ENCODE measurements at places on chromosomes 6 and 20.

DNA sequence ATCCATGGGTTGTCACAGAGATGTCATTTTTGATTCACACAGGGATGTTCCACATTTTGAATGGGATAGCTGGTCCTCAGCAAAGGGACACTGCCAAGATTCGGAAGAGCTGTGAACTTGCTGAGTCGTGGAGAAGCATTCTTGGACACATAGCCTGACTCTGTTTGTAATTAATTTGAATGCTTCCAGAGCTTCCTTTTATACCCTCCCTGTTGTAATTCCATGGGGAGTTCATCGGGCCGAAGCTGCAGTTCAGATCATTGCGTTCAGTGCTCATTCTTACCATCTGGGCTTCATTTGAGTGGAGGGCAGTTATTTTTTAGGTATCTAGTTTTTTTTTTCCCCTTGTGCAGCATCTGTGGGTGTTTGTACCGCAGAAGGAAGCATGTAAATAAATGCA, 126.5 kb downstream of the SLC24A3 start:
- no peak for DNase-seq

- DNase-seq: no peak
Measured at GRCh38 chr20:36303020-36303595, 3.0 kb upstream of the DLGAP4 start.

DNA sequence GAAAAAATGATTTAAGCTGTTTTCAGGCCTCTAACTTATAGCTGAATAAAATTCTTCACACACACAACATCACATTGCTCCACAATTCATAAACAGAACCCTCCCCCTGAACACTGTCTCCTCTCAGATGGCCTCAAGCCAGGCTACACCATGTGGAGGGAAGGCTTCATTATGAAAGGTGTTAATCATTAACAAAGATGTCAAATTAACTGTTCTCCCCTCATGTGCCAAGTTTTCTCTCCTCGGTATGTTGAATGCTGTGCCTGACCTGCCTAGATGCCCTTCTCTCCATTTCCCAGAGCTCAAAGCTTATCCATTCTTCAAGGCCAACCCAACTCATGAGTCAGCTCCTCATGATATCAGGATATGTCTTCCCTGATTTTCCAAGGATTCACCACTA, 210.4 kb downstream of the GMDS start:
- DNase-seq: no peak

DNA sequence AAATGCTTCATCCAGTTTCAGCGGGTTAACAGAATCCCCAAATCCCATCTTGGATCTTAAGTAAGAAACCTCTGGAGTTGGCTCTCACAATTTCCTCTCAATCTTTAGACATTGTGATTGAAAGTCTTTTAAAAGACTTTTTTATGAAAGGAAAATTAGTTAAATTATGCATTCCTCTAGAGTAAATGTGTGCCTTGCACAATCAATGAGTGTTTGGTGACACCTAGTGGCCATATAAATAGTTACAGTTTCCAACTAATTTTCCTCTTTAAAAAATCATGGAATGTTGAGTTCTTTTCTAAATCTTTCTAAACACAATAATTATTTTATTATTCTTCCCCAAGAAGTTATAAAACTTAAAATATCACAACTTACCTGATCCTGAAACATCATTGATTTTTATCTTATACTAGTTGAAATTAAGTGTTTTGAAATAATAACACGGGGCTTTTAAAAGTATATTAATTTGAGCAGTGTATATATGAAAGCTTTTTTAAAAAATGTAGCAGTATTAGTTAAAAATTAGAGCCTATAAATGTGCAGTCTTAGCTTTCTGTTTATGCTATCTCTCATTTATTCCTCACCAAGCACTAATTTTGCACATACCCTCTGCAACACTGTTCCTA, 66.4 kb downstream of the PKHD1 start:
- no peak for DNase-seq

- no peak for DNase-seq
Measured at GRCh38 chr6:158758451-158758860, 60.7 kb downstream of the EZR start.

GRCh38 chr6:151209071-151209831, 30.5 kb upstream of the AKAP12 start:
- no peak for DNase-seq

GRCh38 chr20:59144179-59144830, 19.3 kb upstream of the ZNF831 start:
- DNase-seq: no peak

DNA sequence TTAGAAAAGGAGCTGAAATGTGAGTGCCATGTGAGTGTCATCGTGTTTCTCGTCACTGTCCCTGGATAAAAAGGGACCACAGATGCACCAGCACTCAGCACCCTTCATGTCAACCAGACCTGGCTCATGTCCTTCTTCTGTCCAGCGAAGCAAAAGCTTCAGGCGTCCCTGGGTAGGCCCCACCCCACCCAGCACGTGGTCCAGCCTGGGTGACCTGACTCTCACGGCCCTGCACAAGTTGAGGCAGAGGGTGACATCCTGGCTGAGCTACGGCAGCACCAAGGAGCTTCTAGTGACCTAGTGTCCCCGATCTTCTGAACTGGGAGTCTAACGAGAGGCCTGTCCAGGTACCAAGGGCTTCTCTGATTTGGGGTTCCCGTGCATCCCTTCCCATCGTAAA, 37.8 kb downstream of the PSMG4 start:
- no peak for DNase-seq

GRCh38 chr20:45857882-45858216, 435 bp downstream of the ZSWIM3 start:
- DNase-seq: no peak

GRCh38 chr20:59163631-59164530, at the start of gene ZNF831:
ZNF831 (plus strand) TSS chr20:59163821; CDS start chr20:59191020, 27,199 bp downstream.
- DNase-seq: no peak

- DNase-seq: no peak
Measured at GRCh38 chr6:166488701-166489100, 97.8 kb downstream of the RAMACL start.

GRCh38 chr6:26225848-26226578, 138.8 kb downstream of the HFE start:
- no peak for DNase-seq

- no peak for DNase-seq
Measured at GRCh38 chr6:31723245-31723979, at the start of gene MPIG6B. MPIG6B (plus strand) TSS chr6:31723373; CDS start chr6:31723384, 11 bp downstream.

GRCh38 chr20:9515214-9515585, 810 bp downstream of the LAMP5 start:
- no peak for DNase-seq

DNA sequence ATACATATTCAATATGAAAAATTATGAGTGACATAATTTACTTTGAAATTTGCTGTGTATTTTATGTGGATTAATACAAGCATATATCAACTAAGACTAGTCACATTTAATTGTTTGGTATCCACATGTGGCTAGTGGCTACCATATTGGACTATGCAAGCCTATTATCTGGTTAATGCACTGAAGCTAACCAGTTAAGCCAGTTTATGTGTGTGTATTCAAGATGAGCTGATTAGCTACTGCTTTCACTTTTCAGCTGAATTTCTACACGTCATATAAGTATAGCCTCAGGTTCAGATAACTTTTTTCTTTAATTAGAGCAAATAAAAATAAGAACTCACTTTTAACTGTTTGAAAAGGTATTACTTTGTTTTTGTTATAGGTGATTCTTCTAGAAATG, 903.7 kb downstream of the TFAP2A start:
- DNase-seq: no peak

- no peak for DNase-seq
Measured at GRCh38 chr20:58308680-58309527, 611 bp upstream of the RAB22A start.

- no peak for DNase-seq
Measured at GRCh38 chr6:99711302-99711701, 104.7 kb downstream of the PRDM13 start.

GRCh38 chr6:45543298-45544235, 165.8 kb upstream of the SUPT3H start:
- DNase-seq: no peak

- no peak for DNase-seq
Measured at GRCh38 chr6:90887764-90888163, 300.9 kb upstream of the MAP3K7 start.

DNA sequence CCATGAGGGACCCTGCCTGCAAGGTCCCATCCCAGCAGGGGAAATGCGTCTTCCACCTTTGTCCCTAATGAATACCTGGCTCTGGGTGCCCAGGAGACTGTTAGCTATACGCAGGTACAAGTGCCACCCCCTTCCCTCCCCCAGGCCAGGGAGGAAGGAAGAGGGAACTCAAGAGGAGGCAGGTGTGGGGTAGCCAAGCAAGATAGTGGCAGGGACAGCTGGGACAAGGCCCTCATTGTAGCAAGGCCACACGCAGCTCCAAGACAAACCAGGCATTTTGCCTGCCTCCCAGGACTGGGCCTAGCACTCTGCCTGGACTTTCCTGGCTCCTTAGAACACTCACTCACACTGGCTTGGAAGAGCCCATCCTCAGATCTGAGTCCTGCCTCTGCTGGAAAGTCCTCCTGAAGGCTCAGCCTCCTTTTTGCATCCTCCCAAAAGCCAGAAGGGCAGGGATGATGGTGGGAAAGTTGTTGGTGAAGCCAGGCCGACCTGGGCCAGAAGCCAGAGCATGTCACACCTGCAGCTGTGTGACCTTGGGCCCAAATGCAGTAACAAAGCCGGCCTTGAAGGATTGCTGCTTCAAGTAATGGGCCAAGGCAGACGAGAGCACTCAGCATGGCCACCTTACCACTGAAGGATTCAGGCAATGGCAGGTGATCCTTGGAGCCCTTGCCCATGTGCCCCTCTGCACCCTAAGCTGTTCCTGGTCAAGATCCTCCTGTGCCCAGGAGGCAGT, 27.7 kb downstream of the SNPH start:
- no peak for DNase-seq

- no peak for DNase-seq
Measured at GRCh38 chr6:89022798-89023197, 57.8 kb upstream of the PNRC1 start.
